ENCODE measurements at places on chromosomes 16 and 17. TPM values are rescaled to one million over a fixed set of nuclear protein-coding genes. Genes with fewer than 3 reads are reported as not detected.

The FBXW10 gene
- not detected for total RNA-seq

The PYCARD gene
- 35.7 TPM for total RNA-seq

The HASPIN gene
- 0.48 TPM for total RNA-seq

The TCAP gene
- 0.73 TPM for total RNA-seq

The HEATR9 gene
- not detected for total RNA-seq

Data from breast epithelium (tissue), 4 donors.